ENCODE measurements at places on chromosomes 6 and 20.

DNA sequence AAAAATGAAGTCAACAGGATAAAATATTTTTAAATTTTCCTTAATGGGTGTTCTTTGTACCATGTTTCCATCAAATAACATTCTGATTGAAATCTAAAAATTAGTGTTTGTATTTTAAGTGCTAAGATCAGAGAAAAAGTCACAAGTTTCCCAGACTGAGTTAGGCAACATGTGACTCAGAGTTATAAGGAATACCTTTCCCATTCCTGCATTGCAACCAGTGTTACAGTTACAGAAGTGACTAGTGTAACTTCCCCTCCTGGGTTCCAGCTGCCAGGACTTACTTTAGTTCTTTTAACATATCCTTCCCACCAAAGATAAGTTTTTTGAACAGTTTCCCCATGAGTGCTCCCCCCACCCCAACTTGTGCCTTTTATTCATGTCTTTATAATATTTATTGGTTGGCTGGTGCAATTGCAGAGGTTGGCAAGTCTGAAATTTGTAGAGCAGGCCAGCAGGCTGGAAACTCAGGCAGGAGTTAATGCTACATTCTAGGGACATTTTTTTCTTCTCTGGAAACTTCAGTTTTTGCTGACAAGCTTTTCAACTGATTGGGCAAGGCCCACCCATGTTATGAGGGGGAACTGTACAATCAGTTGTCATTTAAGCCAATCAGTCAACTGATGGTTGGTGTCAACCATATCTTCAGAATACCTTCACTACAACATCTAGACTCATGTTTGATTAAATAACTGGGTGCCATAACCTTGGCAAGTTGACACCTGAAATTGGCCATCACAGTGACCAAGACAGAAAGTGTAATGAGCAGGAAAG lies 22.9 kb upstream of the ESR1 start:
- DNase-seq: no peak

GRCh38 chr6:108118810-108119768 lies 44.5 kb upstream of the OSTM1 start:
- DNase-seq: no peak

DNA sequence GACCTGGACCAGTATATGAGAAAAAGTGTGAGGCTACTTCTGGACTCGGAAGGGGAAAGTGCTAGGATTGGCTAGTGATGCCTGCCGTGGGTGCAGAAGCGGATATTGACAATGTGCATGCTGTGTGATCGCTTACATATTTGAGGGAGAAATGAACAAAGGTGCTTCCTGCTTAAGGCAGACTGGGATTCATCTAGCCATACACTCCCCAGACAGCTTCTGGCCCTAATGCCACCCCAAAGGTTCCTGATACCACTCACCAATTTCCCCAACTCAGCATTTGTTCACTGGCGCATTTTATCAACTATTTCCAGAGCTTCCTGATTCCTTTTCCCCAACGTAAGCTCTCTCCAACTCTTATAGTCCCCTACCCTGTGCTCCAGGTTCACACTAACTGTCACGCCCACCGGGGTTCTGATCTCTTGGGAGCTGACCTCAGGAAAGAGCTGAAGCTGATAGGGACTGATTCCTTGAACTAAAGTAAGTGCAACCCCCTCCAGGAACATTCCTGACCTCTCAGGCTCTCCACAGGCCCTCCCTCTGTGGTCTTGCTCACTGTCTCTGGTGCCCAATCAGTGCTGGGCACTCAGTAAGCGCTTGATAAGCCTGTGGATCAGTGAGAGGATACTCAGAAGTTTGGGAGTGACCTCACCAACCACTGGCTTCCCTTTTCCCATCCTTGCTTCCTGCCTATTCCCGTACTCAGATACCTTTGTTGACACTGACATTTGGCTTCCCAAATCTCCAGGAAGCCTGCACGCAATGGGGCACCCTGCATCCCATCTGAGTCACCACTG lies 73.3 kb downstream of the MRPL14 start:
- DNase-seq: no peak

GRCh38 chr20:38209736-38210405 lies 44.8 kb upstream of the TGM2 start:
- DNase-seq: no peak

DNA sequence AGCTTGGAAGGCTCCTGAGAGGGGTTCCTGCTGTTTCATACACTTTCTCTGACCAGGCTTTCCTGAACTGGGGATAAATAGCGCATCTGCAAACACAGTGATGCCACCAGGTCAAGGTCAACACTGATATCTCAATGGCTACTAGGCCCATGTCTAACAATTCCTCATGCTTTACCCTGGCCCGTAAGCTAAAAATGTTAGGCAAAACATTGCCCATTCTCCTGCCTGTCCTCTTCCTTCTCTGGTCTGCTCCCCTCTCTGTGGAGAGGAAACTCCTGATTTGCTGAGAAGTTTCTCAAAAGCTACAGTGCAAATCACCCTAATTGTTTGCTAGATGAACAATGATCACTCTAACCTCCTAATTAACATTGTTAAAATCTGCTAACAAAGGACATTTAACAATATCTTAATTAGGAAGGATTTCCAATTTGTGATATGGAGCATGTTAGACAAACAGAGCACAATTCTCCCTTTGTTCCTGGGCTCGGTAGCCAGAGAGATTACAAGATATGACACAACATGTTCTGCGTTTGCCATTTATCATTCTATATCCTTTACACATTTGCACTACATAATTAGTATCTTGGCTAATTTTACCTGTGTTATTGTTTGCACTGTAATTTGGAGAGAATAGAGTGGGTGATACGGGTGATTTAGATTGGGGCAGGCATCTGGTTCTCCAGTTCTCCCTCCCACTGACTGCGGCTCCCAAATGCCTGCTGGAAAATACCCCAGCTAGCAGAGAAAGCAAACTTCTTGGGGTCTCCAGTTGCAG lies 266.8 kb downstream of the CD83 start:
- DNase-seq: no peak

DNA sequence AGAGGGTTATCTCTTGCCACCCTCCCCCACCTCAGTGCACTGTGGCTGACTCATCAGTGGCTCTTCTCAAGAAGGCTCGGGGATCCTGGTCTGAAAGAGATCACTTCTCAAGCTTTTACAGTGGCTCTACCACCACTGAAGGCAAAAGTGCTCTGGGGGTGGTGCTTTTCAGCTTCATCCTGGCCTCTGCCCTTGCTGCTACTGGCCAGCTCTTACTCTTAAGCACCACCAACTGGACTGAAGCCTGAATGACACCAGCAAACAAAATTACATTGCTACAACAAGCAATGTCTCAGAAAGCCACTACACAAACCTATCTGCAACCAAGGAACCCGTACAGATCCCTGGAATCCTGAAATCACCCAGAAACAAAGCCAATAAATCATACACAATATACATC lies 402.1 kb downstream of the EPHA7 start:
- DNase-seq: no peak

DNA sequence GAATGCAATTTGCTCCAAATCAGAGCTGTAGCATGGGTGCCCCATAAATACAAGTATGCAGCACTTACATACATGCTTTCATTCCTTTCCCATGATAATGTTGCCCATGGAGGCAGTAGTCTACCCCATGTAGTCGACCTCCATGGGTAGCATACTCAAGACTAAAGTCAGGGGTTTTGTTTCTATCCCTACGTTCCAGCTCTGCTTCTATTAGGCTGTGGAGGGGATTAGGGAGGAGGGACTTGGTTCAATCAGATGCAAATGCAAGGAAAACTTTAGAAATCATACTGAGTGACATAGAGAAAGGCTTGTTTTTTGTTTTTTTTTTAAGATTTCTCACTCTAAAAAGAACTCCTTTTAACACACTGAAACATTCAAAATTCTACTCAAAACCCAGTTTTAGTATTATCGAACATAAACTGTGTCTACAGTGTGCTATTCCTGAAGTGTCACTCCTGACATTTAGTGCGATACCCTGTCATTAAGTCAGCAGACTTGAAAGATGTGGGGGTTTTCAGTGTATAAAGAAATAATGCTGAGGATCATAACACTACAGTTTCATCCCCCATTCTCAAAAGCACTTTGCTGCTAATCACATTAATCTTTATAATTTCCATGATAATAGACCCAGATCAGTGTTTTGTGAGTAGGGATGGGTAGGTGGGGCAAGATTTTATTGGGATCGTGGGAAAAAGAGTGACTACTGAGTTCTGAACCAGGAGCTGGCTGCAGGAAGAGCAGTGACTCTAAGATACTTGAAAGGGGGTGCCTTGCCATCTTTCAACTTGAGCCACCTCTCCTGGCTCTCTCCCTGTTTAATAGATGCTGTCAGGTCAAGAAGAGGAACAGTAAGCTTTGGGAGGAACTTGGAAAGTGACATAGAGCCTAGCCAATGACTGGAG lies 40.4 kb upstream of the SCML4 start:
- DNase-seq: no peak

DNA sequence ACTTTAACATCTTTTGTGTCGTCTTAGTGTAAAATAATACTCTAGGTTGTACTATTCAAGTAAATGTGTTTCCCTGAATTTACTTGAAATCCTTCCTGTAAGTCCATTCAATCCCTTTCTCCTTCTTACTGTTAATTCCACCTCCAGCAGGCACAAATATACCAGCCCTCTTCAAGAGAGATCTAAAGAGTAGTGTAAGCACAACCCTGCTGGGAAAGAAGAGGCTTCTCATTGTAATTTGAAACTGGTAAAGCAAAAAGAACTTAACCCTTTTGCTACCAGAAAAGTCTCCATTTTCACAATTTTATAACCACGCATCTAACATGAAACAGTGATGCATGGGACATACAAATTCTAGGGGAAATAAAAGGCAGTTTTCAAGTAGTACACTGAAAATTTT lies at the start of gene BMP5:
BMP5 (minus strand) TSS at position 191 of the 400 bp plus-strand sequence. CDS start 725 bp downstream, outside the sequence.
- DNase-seq: no peak

GRCh38 chr6:127342946-127343808 lies at the start of gene ECHDC1:
Gene ECHDC1 (minus strand): TSS chr6:127343609. CDS start chr6:127331028, 12,581 bp downstream.
- peak; percentile 35 for DNase-seq

DNA sequence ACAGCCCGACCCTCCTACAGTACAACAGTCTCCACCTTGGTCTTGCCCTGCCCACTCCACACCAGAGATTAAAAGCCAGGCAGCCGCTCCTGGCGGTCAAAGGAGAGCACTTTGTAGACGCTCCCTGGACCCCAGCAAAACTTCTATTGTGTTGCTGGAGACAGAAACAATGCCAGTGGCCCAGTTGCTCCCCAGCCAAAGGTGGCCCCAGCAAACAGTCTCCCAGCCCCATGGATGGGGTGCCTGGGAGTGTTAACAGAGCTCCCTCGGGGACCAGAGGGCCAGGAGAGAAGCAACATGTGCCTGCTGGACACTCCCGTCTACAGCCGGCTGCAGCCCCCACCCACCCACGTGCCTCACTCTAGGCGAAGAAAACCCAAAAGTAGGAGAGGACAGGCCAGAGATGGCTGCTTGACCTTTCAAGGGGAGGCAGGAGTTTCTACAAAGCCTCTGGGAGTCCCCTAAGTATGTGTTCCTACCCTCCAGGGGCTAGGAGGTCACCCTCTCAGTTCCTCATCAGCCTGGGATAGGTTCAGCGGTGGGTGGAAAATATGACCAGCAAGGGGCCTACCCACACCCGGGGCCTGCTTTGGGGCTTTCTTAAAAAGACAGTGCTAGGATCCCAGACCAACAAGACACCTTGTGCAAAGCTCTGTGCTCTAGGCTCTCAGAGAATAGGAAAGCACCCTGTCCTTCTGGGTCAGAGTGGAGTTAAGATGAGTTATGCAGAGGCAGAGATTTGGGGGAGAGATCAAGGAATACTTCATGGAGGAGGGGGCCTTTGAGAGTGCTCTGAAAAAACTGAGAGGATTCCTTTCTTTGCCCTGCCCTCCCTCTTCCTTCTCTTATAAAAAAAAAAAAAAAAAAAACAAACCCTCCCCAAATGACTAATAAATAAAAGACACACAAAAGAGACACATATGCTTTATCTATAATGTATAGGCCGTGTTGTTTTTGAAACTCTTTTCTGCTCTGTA lies 19.0 kb upstream of the PREX1 start:
- DNase-seq: no peak

DNA sequence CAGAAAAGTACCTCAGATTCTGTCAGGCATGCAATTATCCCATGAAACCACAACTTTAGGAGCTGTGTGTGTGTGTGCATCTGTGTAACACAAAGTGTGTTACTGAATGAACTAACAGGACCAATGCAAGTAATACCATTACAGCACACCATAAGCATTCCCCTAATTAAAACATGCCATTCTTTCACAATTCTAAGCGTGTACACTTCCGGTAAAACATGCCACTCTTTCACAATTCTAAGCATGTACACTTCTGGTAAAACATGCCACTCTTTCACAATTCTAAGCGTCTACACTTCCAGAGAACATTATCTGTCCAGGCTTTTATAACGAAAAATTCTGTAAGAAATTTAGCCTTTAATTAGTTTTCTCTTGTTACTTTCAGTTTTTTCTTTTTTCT lies 238.2 kb downstream of the GMDS start:
- DNase-seq: no peak

- DNase-seq: no peak
These were observed 216.1 kb downstream of the LMBRD1 start for GRCh38 chr6:69580706-69581105.

DNA sequence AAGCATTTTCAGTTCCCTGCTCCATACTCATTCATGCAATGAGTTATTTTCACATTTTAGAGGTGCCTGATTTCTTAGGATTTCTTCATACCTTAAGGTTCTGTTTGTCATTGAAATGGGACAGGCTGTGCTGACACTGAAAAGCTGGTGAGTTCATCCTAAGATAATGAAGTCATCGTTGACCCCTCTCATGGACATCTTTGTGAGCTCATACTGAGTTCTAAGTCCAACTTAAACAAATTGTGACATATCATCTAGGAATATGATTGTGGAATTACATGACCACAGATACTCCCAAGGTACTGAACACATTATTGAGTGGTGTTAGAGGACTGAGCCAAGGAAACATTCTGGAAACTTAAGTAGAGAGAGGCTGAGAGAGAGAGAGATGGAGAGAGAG lies 224.8 kb upstream of the JAG1 start:
- DNase-seq: no peak

GRCh38 chr20:4961746-4962145 lies 39.6 kb downstream of the SLC23A2 start:
- DNase-seq: no peak

DNA sequence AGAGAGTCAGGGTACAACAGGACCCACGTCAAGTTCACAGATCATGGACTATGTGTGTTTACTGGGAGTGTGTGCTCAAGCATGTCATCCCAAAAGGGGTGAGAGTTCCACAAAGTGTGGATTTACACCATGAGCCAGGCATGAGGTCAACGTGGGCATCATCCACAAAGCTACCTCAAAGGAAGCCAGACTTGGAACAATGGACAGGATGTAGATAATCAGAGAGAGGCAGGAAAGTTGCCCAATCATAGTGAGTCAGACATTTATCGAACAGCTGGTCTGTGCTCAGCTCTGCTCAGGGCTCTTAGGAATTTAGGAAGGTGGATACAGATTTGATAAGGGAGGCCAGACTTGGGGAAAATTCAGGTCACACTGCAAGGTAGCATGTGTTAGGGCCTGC lies 317.2 kb upstream of the CDYL start:
- no peak for DNase-seq

- DNase-seq: no peak
These were observed 21.5 kb downstream of the TUBB2B start for GRCh38 chr6:3205913-3206312.

DNA sequence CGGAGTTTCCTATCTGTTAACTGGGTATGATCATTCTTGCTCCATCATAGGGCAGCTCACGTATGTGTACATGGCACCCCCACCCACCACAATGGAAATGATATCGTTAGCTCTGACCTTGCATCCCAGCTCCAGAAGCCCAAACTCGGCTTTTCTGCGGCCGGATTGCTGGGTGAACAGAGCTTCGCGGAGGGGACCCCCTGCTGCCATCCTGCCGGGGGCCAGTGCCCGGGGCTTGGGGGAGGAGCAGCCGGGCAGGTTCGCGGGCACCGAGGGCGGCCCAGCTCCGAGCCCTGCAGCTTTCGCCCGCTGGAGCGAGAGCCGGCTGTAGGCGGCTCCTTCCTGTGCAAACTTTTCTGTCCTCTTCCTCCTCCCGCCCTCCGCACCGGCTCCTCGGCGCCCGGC lies 24.9 kb upstream of the FUCA2 start:
- peak; percentile 30 for DNase-seq
